ENCODE measurements at places on chromosomes 3 and 15. TPM values are rescaled to one million over a fixed set of nuclear protein-coding genes. Genes with fewer than 3 reads are reported as not detected.

Gene CD86
- not detected for total RNA-seq

DNA sequence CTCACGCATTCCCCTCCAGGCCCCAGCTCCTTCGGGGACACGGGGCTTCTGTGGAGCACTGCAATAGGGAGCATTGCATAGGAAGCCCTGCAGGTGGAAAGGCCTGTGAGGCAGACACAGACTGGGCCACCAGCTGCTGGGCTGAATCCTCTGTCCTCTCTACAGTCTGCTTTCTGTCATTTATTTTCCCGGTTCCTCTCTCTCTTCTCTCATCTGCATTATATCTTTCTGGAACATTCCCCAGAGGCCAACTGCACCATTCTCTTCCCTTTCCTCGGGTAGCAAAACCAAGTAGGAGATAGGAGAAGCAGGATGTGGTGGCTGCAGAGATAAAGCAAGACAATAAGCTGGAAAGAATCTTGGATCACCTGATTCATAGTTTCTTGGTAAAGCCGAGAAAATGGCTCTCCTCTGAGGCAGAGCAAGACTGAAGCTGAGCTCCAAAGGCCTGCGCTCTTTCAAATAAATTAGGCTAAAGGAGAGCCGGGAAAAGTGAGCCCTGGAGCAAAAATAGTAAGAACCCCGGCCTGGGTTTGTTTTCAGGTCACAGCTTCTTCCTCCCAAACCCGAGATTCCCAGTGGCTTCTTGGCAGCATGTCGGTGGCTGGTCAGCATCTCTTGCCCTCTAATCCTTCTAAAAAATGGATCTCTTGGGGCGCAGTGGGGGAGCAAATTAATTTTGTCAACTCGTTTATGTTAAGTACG lies 5.3 kb downstream of the TM4SF4 start:
- H3K27me3 ChIP-seq: no peaks in the 10 kb centered on the region
- no peak for DNase-seq
- peaks cover 12% of the 10 kb centered on the region for H3K4me1 ChIP-seq
- H3K4me3 ChIP-seq: no peak overlapping the region
- no peak overlapping the region for H3K27ac ChIP-seq

GRCh38 chr3:195559723-195560409 lies 16.7 kb upstream of the PPP1R2 start:
- no peaks in the 10 kb centered on the region for H3K36me3 ChIP-seq
- H3K4me1 ChIP-seq: no peaks in the 10 kb centered on the region
- DNase-seq: peak; percentile 14

- no peaks in the 10 kb centered on the region for H3K4me1 ChIP-seq
- H3K27me3 ChIP-seq: no peaks in the 10 kb centered on the region
- no peak overlapping the region for H3K4me3 ChIP-seq
- H3K27ac ChIP-seq: no peak overlapping the region
Observed at GRCh38 chr3:177263615-177264368, 66.5 kb upstream of the TBL1XR1 start.

Gene DOCK3
- 0.51 TPM for total RNA-seq

Data from GM23248 (cell line).